ENCODE measurements at places on chromosomes 5 and 9. TPM values are rescaled to one million over a fixed set of nuclear protein-coding genes. Genes with fewer than 3 reads are reported as not detected.

DNA sequence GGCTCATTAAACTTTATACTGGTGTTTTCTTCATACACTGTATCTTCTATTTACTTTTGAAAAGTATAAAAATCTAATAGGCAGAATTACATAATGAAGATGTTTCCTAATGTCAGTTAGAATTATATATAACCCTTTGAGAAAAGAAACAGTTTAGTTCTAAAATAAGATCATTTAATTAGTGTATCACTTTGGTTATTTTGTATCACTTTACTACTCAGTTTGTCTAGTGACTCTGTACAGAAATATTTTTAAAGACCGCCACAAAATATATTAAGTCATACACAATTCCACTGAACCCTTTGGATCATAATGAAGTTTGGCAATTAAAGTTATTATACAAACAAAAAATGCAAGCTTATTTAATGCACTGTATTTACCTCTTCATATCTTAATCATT is 15.0 kb downstream of the RFX3 start:
- no peak overlapping the region for H3K27ac ChIP-seq
- no peaks in the 10 kb centered on the region for H3K27me3 ChIP-seq
- no peak for DNase-seq
- H3K4me3 ChIP-seq, result no peak overlapping the region
- H3K36me3 ChIP-seq, result no peaks in the 10 kb centered on the region
- H3K4me1 ChIP-seq, result peaks cover 20% of the 10 kb centered on the region

DNA sequence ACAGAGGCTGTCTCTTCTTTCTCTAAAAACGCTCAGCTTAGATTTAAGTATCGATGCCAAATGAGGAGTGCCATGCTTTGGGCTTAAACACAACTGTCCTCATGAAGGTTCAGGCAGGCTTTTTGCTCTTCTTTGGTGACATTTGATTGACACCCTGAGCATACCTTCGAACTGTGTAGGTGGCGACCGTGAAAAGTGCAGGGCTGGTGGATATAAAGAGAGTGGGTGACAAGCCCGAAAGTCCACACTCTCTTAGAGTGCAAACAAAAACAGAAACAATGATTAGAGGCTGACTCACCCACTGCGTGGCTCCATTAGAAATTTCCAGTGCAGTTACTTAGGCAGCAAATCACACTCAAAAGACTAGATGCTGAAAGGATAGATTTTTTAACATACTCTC is 141.7 kb downstream of the SYK start:
- H3K27me3 ChIP-seq, result no peaks in the 10 kb centered on the region
- no peak overlapping the region for H3K4me3 ChIP-seq

- no peaks in the 10 kb centered on the region for H3K27me3 ChIP-seq
- H3K4me3 ChIP-seq, result no peak overlapping the region
- no peak overlapping the region for H3K27ac ChIP-seq
- peak; percentile 75 for DNase-seq
- H3K36me3 ChIP-seq, result no peaks in the 10 kb centered on the region
Measured at GRCh38 chr9:93387791-93388190, 63.7 kb upstream of the FAM120A start.

DNA sequence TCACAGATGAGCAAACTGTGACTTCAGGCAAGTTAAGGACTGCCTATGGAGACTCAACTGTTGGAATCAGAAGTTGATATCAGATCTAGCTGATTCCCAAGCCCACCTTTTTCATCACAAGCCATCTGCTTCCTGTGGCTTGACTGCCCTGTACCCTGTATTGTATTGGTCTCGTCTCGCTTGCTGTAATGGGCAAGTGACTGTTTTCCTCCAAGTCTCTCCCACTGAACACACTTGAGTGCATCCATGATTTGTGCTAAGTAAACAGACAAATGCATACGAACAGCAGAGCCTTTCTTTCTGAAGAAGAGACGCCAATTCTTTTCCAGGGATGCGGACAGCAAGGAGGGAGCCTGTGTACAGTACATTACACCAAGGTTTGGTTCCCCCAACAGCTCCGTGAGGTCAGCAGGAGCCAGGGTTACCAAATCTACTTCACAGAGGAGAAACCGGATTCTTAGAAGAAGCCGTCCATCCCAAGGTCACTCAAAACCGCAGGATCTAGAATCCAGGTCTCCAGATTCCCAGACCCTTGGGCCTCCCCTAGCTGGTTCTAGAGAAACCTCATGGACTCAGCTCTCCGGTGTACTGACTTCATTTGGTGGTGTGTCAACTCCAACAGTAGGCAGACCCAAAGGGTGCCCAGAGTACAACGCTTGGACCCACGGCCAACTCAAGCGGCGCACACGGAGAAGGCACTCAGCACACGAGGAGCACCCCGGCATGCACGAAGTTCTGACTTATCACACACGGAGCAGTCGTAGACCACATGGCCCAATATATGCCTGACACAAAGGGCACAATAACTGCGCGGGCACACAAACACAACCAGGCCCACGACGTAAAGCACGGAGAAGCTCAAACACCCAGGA is 1.1 kb downstream of the BAG1 start:
- peaks cover 25% of the 10 kb centered on the region for H3K4me1 ChIP-seq
- no peak for DNase-seq
- peak overlapping the region; percentile 92 for H3K4me3 ChIP-seq
- no peaks in the 10 kb centered on the region for H3K27me3 ChIP-seq

GRCh38 chr9:22084336-22085035 is 75.4 kb upstream of the CDKN2B start:
- H3K4me1 ChIP-seq, result no peaks in the 10 kb centered on the region
- H3K27me3 ChIP-seq, result no peaks in the 10 kb centered on the region
- no peak overlapping the region for H3K27ac ChIP-seq
- no peaks in the 10 kb centered on the region for H3K36me3 ChIP-seq

- no peaks in the 10 kb centered on the region for H3K4me1 ChIP-seq
- H3K4me3 ChIP-seq, result no peak overlapping the region
- no peaks in the 10 kb centered on the region for H3K27me3 ChIP-seq
- peaks cover 14% of the 10 kb centered on the region for H3K36me3 ChIP-seq
- DNase-seq, result no peak
- H3K27ac ChIP-seq, result no peak overlapping the region
Measured at GRCh38 chr5:69225860-69226259, 8.8 kb upstream of the CDK7 start.

GRCh38 chr9:113315231-113315630 is 12.1 kb upstream of the RNF183 start:
- H3K4me3 ChIP-seq, result no peak overlapping the region
- no peak for DNase-seq
- no peak overlapping the region for H3K27ac ChIP-seq
- no peaks in the 10 kb centered on the region for H3K4me1 ChIP-seq
- no peaks in the 10 kb centered on the region for H3K27me3 ChIP-seq
- H3K36me3 ChIP-seq, result peaks cover 12% of the 10 kb centered on the region

- no peaks in the 10 kb centered on the region for H3K27me3 ChIP-seq
- H3K4me3 ChIP-seq, result no peak overlapping the region
- no peaks in the 10 kb centered on the region for H3K36me3 ChIP-seq
- H3K27ac ChIP-seq, result no peak overlapping the region
- no peaks in the 10 kb centered on the region for H3K4me1 ChIP-seq
Measured at GRCh38 chr9:111700776-111701175, 39.4 kb downstream of the GNG10 start.

DNA sequence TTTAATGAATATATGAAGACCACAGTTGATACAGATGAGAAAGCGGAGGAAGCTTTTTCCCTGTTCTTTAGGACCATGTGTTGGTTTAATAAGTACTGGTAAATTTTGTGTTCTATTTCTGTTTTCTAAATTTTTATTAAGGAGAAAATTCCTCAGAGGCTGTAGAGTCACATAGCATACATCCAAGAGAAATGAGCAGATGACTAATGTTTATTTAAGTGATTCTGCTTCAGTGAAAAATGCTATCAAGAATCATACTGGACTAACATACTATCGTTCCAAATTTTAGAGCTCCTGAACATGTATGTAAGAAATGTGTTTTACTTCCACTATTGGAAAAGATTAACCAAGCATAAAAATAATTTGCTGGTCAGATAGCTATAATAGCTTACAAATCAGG is 115.0 kb downstream of the KIAA1958 start:
- H3K27me3 ChIP-seq, result no peaks in the 10 kb centered on the region
- H3K36me3 ChIP-seq, result no peaks in the 10 kb centered on the region
- DNase-seq, result no peak
- no peak overlapping the region for H3K4me3 ChIP-seq
- no peak overlapping the region for H3K27ac ChIP-seq
- H3K4me1 ChIP-seq, result no peaks in the 10 kb centered on the region

- H3K36me3 ChIP-seq, result no peaks in the 10 kb centered on the region
- H3K27me3 ChIP-seq, result no peaks in the 10 kb centered on the region
- DNase-seq, result peak; percentile 19
- no peak overlapping the region for H3K27ac ChIP-seq
Measured at GRCh38 chr9:120383611-120383998, 196.4 kb downstream of the CDK5RAP2 start.

DNA sequence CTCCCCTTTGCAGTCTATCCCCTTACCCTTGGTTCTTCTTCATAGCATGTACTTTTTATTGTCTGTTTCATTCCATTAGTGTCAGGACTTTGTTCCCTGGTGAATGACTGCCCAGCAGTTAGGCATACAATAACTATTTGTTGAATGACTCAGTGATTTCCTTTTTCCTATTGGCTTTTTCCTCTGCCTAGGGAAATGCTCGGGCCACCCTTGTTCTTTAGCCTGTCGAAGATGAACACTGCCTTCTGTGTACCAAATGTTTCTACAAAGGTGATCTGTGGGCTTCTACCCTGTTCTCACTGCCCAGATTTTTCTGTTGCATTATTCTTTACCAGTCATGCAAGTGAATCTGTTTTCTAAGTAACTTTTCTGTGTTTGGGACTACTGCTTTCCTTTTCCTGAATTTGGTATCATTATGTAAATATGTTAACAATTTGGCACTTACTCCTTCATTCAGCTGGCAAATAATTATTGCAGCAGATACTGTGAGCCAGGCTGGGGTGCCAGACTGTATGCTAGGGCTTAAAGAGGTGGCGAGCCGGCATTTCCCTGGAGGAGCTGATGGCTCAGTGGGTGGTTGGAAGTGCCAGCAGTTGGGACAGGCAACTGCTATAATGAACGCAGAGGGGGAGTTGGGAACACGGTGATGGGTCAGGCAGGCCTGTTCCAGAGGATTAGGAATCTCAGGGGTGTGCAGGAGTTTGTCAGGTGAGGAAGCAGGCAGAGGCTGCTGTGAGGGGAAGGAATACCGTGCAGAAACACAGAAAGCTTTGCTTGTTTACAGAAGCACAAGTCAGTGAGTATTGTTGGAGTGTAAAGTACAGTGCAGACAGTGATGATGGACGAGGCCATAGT is 30.6 kb downstream of the KDM4C start:
- H3K27me3 ChIP-seq, result no peaks in the 10 kb centered on the region
- peaks cover 7% of the 10 kb centered on the region for H3K36me3 ChIP-seq
- DNase-seq, result no peak
- H3K4me1 ChIP-seq, result peaks cover 17% of the 10 kb centered on the region
- no peak overlapping the region for H3K4me3 ChIP-seq
- no peak overlapping the region for H3K27ac ChIP-seq

DNA sequence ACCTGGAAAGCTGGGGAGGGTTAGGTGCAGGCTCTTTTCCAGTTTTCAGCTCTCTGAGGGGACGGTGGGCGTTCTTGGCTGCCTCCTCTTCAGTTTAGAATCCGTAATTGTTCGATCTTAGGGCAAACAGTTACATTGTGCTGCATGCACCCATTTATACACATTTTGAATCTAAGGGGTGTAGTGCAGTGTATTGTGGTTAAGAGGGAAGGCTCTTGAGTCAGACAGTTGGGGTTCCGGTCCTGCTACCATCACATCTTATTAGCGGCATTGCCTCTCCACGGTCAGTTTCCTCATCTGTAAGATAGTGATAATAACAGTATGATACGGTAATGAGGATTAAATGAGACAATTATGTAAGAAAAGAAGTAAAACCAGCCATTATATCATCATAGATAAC is 625 bp downstream of the EXOSC2 start:
- peak overlapping the region; percentile 57 for H3K4me3 ChIP-seq
- DNase-seq, result no peak
- H3K36me3 ChIP-seq, result peaks cover 21% of the 10 kb centered on the region
- no peaks in the 10 kb centered on the region for H3K27me3 ChIP-seq

- no peak overlapping the region for H3K27ac ChIP-seq
- H3K4me3 ChIP-seq, result no peak overlapping the region
- H3K27me3 ChIP-seq, result no peaks in the 10 kb centered on the region
- no peaks in the 10 kb centered on the region for H3K36me3 ChIP-seq
- no peak for DNase-seq
- no peaks in the 10 kb centered on the region for H3K4me1 ChIP-seq
Measured at GRCh38 chr9:69898714-69899209, 78.1 kb downstream of the CFAP95 start.

- no peaks in the 10 kb centered on the region for H3K4me1 ChIP-seq
- no peaks in the 10 kb centered on the region for H3K27me3 ChIP-seq
- H3K36me3 ChIP-seq, result no peaks in the 10 kb centered on the region
Measured at GRCh38 chr5:74673011-74673790, 11.8 kb upstream of the HEXB start.

- no peaks in the 10 kb centered on the region for H3K4me1 ChIP-seq
- no peak overlapping the region for H3K27ac ChIP-seq
- H3K4me3 ChIP-seq, result no peak overlapping the region
- H3K27me3 ChIP-seq, result no peaks in the 10 kb centered on the region
- peaks cover 100% of the 10 kb centered on the region for H3K36me3 ChIP-seq
Measured at GRCh38 chr5:150034662-150035061, 34.1 kb downstream of the HMGXB3 start.

- H3K36me3 ChIP-seq, result no peaks in the 10 kb centered on the region
- H3K27ac ChIP-seq, result no peak overlapping the region
- no peak for DNase-seq
- H3K4me1 ChIP-seq, result peaks cover 15% of the 10 kb centered on the region
Measured at GRCh38 chr5:173451651-173452050, 123.4 kb upstream of the STC2 start.

- no peaks in the 10 kb centered on the region for H3K36me3 ChIP-seq
- no peak for DNase-seq
- peaks cover 4% of the 10 kb centered on the region for H3K4me1 ChIP-seq
Measured at GRCh38 chr5:107469064-107469463, 201.7 kb downstream of the EFNA5 start.

DNA sequence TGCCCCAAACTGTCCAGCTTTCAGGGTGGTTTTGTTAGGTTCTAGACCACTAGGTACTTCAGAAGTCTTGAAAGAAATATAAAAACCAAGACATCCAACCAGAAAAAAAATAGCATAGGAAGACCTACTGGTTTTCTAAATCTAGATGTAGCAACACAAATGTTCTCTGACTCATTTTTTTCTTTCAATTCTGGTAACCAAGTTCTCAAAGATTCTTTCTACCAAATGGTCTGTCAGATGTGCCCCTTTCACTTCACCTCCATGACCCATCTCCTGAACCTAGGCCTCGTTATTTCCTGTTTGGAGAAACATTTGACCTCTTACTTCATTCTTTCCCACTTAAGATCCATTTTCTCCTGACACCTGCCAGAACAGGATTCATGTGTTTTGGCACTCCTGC is 355.3 kb downstream of the KIAA0825 start:
- no peaks in the 10 kb centered on the region for H3K27me3 ChIP-seq
- DNase-seq, result no peak
- H3K4me1 ChIP-seq, result no peaks in the 10 kb centered on the region
- no peak overlapping the region for H3K4me3 ChIP-seq
- no peak overlapping the region for H3K27ac ChIP-seq
- H3K36me3 ChIP-seq, result no peaks in the 10 kb centered on the region

ADAM19 gene
- total RNA-seq, result 5.5 TPM

CYSRT1 gene
- total RNA-seq, result 0.44 TPM

TTC23L gene
- total RNA-seq, result 1.0 TPM

ADGRD2 gene
- total RNA-seq, result not detected

NPR3 gene
- 28.8 TPM for total RNA-seq

DMRT3 gene
- total RNA-seq, result not detected

NIPAL4 gene
- total RNA-seq, result 0.30 TPM

FOXD4L5 gene
- not detected for total RNA-seq
